Activated naive CD4-positive, alpha-beta T cell treated with Interleukin-2 at 50 U/mL for 16 hours (primary cell): ENCODE measurements at places on chromosomes 16 and 17.

DNA sequence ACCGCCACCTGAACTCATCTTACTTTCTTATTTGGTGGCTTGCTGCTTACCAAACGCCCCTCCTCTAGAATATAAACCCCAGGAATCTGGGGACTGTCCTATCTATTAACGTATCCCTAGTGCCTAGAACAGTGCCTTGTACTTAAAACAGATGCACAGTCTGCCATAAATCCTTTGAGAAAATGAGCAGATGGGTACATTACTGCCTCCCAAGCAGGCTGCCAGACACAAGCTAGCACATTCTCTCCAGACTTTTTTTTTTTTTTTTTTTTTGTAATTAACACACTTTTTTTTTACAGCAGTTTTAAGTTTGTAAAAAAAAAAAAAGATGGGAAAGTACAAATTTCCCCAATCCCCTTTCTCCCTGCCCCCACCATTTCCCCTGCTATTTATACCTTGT, 57.3 kb upstream of the RPL38 start:
- no peak for DNase-seq

DNA sequence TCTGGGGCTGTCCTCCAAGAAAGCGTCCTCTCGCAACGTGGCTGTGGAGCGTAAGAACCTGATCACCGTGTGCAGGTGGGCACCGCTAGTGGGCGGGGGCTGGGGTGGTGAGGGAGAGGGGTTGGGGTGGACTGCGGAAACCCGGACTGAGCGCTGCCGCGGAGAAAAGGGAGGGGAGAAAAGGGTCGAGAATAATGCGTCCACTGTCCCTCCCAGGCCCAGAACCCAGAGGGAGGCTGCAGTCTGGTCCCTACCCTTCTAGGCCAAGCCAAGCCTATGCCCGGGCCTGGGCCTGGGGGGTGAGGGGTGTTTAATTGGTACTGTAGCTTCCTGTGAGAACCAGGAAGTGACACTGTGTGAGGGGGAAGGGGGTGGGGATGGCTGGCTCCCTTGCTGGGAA, 464 bp downstream of the RUNDC3A start:
- DNase-seq: no peak

GRCh38 chr17:67629971-67630320, 87.8 kb upstream of the NOL11 start:
- no peak for DNase-seq

DNA sequence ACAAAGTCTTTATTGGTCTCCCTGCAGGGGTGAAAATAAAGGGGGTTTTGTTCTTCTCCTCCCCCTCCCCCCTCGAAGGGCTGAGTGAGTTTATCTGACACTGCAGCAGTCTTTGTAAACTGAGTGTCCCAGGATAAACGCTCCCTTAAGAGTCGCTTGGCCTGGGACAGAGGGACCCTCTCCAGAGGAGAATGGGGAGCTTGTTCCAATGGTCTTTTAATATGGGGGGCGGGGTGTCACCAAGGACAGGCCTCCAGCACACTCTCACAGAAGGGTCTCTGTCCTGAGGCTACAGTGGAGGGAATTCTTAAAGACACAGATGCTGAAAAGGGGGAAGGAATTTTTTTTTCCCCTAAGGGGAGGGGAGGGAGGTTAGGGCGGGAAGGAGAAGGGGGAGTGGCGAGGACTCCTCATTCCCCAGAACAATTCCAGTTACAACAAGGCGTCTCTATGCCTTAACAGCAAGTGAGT, 455.5 kb downstream of the SOX9 start:
- no peak for DNase-seq

- DNase-seq: no peak
These were observed 1.0 kb upstream of the KRTAP4-2 start for GRCh38 chr17:41178843-41179616.
